Femur (tissue), 1 donor: ENCODE measurements at places on chromosomes 16 and 17.

DNA sequence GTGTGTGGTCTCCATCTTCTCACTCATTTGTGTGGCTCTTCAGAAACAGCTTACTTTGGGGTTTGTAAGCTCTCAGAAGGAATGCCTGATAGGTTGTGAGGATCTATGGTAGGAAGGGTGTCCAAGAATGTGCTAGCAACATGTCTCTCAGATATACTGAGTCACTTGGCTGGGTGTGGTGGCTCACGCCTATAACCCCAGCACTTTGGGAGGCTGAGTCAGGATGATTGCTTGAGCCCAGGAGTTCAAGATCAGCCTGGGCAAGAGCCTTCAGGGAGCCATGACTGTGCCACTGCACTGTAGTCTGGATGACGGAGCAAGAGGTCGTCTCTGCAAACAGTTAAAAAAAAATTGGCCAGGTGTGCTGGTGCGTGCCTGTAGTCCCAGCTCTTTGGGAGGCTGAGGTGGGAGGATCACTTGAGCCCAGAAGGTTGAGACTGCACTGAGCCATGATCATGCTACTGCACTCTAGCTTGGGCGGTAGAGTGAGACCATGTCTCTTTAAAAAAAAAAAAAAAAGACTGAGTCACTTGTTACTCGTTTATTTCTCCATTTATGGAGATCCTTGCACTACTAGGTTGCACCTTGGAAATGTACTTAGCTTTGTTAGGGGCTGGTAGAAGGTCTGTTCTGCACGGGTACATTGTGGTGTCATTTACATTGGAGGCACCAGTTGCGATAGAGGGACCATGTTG is 232.0 kb downstream of the SNX29 start:
- no peak for DNase-seq

- peak; percentile 69 for DNase-seq
Measured at GRCh38 chr17:7220593-7221277, 997 bp downstream of the ACADVL start.

DNA sequence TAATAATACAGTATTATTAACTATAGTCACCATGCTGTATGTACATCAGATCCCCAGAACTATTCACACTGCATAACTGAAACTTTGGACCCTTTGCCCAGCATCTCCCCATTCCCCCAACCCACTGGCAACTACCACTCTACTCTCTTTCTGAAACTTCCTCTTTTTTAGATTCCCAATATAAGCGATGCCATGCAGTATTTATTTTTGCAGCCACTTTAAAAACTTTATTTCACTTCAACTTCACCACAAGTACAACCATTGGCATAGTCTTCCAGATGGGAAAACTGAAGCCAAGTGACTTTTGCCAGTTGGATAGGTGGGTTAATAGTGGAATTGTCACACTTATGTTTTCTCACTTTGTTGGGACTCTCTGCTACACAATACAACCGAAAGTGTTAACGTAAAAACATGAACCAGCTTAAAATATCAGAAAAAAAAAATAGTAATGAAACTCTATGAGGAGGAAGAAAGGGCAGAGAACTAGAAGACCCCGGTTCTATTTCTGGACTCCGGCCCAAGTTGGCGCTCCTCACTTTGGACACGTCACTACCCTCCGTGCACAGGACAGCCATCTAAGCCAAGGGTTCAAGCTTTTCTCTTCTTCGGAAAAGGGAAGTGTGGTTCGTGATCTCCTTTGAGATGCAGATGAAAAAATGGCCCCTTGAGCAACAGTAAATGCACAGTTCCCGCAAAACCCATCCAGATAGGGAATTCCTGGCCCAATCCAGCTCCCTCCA is 743 bp downstream of the SHCBP1 start:
- DNase-seq: peak; percentile 41

DNA sequence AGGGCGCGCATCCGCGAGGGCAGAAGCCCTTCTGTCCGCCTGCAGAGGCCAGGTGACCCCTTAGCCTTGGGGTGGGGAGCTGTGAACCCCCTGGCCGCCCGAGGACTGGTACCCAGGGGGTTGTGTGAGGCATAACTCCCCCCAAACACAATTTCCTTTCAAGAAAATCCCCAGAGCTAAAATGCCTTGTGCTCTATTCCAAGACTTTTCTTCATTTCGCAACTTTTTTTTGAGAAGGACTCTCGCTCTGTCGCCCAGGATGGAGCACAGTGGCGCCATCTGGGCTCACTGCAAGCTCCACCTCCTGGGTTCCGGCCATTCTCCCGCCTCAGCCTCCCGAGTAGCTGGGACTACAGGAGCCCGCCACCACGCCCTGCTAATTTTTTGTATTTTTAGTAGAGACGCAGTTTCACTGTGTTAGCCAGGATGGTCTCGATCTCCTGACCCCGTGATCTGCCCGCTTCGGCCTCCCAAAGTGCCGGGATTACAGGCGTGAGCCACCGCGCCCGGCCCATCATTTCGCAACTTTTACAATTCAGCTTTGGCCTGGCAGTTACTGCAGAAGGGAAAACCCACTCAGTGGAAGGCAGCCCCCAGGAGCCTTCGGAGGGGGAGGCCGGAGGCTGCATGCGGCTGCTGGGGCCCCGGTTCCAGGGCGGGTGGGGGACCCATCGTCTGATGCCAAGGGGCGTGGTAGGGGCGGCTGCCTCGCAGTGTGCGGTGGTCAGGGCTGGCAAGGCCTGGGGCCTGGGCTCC is 963 bp upstream of the APRT start:
- DNase-seq: no peak

DNA sequence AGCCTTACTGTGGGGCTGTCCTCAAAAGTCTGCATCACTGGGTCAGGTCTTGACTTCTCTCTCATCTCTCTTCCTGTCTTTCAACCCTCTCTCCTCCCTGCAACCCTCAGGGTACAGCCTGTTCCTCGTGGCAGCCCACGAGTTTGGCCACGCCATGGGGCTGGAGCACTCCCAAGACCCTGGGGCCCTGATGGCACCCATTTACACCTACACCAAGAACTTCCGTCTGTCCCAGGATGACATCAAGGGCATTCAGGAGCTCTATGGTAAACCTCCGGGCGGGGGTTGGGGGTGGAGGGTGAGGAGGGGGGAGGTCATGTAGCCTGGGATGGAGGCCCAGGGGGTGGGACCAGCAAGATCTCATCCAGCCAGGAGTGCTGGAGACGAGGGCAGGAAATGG is 12.7 kb downstream of the MMP2 start:
- DNase-seq: no peak

DNA sequence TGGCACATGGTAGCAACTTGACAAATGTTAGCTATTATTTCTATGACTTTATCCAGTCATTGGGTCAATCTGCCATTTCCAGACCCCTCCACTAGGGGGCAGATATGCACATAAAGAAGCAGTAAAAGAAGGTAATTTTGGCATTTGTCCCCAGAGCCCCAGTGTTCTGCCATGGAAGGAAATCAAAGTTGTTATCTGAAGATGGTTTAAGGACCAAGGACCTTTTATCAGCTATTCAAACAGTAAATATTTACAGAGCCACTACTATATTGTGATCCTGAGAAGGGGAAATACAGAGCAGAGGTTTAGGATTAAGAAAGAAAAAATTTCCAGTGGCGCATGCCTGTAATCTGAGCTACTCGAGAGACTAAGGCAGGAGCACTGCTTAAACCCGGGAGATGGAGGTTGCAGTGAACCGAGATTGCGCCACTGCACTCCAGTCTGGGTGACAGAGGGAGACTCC is 20.0 kb downstream of the TRAF4 start:
- peak; percentile 68 for DNase-seq
